ENCODE measurements at places on chromosomes 6 and 20.

- no peak for DNase-seq
These were observed 60.4 kb upstream of the SUPT3H start for GRCh38 chr6:45438151-45438550.

GRCh38 chr6:11785774-11786579, 7.4 kb upstream of the ADTRP start:
- DNase-seq, result no peak

GRCh38 chr20:37398750-37399621, 53.0 kb downstream of the SRC start:
- DNase-seq, result no peak

- DNase-seq, result no peak
These were observed 53.3 kb downstream of the SYNDIG1 start for GRCh38 chr20:24522452-24523330.

GRCh38 chr6:126033696-126034095, 47.4 kb downstream of the TRMT11 start:
- DNase-seq, result no peak

DNA sequence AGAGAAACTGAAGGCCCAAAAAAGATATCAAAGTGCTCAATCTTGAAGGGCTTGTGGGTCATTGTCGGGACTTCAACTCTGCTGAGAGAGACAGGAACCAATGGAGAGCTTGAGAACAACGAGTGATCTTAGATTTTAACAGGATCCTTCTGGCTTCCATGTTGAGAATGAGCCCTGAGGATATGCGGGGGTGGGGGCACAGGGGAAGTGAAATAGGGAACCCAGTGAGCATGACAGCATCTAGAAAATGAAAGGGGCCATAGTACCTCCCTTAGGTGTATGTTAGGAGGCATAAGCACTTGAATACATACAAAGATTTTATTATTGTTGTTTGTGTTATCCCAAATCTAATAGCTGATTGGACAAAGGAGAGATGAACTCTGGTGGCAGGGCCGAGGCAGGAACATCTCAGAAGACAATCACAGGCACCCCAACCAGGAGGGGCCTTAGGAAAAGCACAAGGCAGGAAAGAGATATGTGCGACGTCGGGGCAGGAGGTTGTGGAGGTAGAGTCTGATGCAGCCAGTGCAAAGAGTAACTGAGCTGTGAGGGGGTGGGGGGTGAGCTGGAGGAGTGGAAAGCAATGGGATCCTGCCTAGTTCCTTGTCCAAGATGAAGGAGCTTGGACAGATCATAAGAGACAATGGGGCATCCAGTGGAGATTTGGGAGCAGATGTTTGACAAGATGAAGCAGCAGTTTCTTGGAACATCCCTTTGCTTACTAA, 10.4 kb downstream of the TGM6 start:
- DNase-seq, result no peak

- DNase-seq, result no peak
These were observed 18.4 kb downstream of the NUDT3 start for GRCh38 chr6:34374069-34374468.

GRCh38 chr6:1774226-1774915, 164.7 kb downstream of the FOXC1 start:
- DNase-seq, result no peak

- no peak for DNase-seq
These were observed 18.7 kb downstream of the ASF1A start for GRCh38 chr6:118912646-118913045.

DNA sequence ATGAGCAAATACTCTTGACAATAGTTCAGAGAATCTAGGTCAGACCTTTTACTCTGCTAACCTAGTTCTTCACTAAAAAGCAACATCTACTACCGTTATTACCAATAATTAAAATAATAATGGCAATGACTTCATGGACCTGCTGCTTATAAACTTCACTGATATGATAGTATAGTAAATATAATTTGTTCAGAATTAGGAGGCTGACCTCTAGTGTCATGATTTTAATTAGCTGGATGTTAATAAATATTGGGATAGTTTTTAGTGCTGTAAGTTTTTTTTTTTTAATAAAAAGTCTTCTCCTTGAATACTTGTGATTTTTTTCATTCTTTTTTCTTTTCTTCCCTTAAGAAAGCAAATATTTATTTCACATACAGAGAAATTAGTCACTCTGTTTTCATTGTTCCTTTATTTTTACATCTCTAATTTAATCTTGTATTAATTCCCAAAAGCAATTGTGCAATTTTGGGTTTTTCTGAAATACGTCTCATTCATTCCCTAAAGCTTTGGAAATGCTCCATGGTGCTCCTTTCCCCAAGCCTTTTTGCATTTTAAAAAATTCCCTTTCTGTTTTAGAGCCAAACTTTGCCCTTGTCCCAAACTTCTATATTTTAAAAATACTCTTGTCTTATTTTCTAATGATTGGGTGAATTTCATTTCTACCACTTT, 46.6 kb upstream of the UST start:
- no peak for DNase-seq

- DNase-seq, result no peak
These were observed 403.6 kb downstream of the PLCB1 start for GRCh38 chr20:8535403-8536261.

DNA sequence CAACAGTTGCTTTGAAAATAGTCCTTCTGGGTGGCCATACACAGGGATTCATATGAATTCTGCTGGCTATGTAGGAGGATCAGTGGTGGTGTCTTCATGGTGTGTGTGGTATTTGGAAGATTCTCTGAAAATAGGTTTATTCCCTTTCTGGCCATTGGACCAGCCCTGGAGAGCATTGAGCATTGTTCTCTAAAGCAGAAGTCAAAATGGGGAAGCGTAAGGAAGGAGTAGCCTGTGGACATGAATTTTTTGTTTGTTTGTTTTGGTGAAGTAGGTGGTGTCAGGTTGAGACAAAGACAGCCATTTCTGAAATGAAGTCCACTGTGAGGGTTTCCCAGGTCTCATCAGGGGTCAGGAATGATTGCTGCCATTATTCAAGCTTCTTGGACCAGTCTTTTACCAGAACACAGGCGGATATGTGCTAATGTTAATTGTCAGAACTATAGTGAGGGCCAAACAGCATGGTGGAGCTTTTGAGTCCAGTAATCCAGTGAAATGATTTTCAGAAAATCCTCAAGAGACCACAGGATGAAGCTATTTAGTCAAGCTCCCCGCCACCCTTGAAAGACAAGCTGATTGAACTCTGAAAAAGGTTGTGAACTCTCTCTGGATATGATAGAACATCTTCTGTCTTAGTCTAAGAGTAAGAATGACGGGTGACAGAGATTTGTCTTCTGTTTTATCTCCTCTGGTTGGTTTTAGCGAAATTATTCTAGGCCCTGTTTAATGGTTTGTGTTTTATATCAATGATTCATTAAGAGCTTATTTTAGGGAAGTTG, 60.0 kb downstream of the DNAH8 start:
- DNase-seq, result no peak

GRCh38 chr6:6057442-6058053, 50.8 kb upstream of the NRN1 start:
- DNase-seq, result no peak

- no peak for DNase-seq
These were observed 78.3 kb downstream of the ISM1 start for GRCh38 chr20:13299401-13299800.

DNA sequence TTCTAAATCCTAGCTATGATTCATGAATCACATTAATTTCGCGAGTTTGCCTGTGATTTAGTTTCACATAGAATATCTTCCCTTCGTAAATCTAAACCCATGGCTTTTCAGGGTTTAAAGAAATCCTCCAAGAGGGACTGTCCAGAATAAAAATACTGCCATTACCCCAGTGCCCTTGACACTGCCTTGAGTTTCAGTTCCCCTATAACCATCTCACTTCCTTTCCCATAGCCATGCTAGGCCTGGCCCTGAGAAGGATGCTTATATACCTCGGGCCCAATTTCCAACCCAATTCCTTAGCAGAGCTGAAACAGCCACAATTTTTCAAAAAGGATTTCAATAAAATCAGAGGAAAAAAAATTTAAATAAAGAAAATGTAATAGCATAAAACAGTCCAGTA, 697.3 kb downstream of the FRK start:
- DNase-seq, result no peak

- DNase-seq, result no peak
These were observed 187.9 kb downstream of the PREX1 start for GRCh38 chr20:48639899-48640298.

DNA sequence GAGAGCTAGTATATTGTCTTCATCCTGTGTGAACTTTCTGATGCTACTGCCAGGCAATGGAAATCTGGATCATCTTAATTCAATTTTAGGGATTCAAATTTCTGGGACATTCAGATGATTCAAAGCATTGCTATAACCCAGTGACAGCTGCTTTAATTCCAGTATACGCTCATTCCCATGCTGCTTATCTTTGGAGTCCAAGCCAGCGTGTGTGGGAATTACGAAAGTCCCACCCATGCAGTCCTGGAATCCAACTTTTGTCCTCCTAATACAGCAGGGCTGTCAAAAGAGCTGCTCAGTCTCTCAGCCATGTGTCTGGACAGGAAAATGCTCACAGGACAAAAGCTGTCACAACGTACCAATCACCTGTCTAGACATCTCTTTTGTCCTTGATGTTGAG, 219.8 kb downstream of the LAMA2 start:
- DNase-seq, result no peak

DNA sequence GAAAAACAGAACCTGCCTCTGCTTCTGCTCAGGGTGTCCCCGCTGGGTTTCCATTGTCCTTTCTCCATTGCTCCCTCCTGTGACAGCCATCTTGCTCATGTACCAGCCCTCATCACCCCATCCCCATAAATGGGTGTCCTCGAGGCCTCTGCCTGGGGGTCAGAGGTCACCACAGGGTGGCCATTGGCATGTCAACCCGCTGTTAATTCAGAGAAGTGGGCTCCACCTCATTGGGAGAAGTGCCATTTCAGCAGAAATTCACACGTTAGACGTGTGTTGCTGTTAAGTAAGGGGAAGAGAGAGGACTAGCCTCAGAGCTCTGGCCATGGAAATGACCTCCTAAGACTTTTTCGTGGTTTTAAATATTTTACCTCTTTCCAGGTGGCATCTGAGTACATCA, 71.9 kb downstream of the PTPN1 start:
- no peak for DNase-seq

DNA sequence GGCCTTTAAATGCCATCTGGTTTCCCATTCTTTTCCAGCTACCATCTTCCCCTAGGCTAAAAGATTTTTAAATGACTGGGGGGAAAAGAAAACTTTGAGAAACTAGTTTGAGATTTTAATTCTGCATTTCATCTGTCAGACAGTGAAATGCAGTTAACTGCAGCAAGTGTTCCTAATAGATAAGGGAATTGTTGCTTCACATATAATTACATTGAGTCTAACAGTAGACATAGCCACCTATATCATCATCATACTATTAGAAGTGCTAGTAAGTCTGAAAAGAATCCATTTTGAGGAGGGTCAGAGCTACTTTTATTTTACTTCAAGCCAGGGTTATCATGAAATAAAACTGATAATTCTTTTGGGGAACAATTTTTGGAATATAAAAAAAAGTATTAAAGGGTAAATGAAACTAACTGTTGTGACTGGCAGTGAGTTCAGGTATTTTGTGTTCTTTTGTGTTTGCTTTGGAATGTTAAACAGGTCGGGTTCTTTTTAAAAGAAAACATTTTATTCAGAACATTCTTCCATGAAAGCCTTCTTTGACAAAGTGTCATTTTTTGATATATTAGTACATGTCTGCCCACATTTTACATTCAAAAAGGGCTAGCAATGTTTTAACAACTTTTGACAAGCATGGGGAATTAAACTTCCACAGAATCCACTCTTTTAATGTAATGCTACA, 170.1 kb downstream of the HS3ST5 start:
- no peak for DNase-seq

DNA sequence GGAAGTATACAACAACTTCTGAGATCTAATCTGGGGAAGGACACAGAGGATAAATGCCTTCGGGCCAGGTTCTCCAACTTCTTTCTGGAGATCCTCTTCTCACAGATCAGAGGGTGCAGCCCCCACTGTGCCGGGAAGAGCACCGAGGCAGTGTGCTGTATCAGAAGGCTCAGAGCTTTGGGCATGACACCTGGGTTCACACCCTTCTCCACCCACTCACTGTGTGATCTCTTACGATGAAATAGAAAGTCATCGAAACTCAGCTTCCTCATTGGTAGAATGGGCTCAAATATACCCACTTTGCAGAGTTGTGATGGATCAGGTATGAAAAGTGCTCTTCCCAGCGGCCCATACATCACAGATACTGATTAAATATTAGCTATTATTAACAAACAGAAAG, 347.5 kb upstream of the SOX4 start:
- DNase-seq, result no peak

GRCh38 chr6:80522576-80522975, 416.1 kb downstream of the BCKDHB start:
- DNase-seq, result no peak

- DNase-seq, result no peak
These were observed 11.8 kb upstream of the SNRPC start for GRCh38 chr6:34745277-34746103.

GRCh38 chr20:8049310-8049709, 29.7 kb upstream of the TMX4 start:
- DNase-seq, result no peak

- DNase-seq, result no peak
These were observed 37.4 kb upstream of the SLC9A8 start for GRCh38 chr20:49775229-49775693.

GRCh38 chr6:111503194-111503593, 20.2 kb upstream of the REV3L start:
- DNase-seq, result no peak

- no peak for DNase-seq
These were observed 74.2 kb downstream of the TOX2 start for GRCh38 chr20:43988867-43989266.

GRCh38 chr6:168724669-168725570, 283.9 kb downstream of the SMOC2 start:
- no peak for DNase-seq

DNA sequence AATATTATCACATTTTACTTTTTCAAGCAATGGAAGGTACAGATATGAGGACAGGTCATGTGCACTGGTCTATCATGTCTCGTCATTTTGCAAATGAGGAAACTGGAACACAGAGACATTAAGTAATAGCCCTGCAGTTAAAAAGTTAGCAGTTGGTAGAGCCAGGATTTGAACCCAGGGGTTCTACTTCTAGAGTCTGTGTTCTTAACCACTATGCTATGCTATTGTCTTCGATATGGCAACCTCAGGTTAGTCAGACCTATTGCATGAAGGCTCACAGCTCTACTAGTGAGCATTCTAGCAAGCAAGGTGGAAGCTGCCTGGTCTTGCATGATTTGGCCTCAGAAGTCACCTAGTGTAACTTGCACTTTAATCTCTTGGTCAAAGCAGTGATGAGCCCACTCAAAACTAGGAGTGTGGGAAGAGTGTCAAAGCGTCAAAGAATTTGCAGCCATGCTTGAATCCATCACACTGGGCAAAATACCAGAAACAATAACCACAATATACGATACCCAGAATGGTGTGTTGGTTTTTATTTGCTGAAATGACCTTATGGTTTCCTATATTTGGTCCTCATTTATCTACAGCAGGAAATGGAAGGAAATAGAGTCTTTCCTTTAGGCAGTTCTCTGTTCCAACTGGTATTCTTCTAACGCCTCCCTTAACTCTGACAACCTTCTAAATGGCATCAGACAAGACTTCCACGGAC, 20.4 kb upstream of the BMP2 start:
- DNase-seq, result no peak

All from stimulated activated CD8-positive, alpha-beta memory T cell treated with anti-CD3 and anti-CD28 coated beads, Interleukin-4, amount 100 ng/mL, for 1 hour (primary cell).